ENCODE measurements at places on chromosomes 5 and 9.

- no peak for DNase-seq
Measured at GRCh38 chr5:81850501-81851357, 99.8 kb upstream of the SSBP2 start.

DNA sequence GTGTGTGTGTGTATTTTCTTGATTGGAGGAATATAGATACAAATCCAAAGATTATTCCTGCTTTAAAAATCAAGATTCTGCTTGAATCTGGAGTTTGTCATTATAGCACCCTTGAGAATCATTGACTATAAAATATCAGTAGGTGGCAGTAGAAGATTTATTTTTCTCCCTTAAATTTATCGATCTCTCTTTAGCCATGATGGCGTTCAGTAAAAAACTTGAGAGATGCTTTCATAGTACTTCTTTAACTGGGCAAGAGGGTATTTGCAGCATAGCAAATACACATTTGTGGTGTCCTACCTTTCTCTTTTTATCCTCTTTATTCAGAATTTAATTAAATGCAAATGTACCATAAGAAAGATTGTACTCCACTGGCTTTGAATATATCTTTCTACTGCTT, 307.7 kb downstream of the ADGRV1 start:
- DNase-seq = no peak

GRCh38 chr9:128634111-128634510, 22.5 kb downstream of the DYNC2I2 start:
- no peak for DNase-seq

DNA sequence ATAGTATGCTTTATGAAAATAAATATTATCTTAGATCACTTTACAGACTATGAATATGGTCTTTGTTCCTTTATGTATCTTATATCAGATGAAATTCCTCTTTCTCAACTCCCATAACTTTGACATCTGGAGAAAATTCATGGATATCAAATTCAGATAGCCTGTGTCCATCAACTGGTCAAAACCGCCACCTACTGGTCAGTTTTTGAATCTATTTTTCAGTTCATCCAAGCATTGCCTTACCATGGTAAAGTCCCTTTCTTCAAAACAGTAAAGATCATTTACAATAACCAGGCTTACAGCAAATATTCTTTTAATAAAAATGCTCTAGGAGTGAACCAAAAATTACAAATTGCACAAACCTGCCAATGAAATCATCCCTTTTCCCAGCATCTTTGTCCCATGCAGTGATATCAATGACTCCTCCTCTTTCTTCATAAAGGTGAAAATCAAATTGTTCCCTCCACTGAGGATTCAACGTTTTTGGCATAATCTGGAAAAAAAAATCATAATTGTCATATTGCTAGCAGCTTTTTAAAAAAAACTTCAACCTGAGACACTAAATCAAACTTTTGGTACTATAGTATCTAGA, 290.5 kb downstream of the SLF1 start:
- DNase-seq = no peak

DNA sequence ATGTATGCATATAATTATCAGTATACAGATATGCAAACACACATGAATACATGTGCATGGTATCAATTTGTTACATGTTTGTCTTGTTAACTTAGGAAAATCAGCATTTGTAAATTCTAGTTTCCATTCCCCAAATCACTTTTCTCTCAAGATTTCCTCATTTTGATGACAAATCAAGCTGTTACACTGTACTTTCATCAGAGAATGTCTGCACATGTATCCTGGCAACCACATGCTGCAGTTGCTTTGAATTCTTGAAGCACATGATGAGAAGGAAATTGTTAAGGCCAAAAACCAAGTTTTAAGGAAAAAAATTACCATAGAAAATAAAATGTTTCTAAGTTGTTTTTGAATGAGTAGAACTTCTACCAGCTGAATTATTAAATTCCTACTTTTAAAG, 1834.5 kb downstream of the EFNA5 start:
- DNase-seq = no peak

DNA sequence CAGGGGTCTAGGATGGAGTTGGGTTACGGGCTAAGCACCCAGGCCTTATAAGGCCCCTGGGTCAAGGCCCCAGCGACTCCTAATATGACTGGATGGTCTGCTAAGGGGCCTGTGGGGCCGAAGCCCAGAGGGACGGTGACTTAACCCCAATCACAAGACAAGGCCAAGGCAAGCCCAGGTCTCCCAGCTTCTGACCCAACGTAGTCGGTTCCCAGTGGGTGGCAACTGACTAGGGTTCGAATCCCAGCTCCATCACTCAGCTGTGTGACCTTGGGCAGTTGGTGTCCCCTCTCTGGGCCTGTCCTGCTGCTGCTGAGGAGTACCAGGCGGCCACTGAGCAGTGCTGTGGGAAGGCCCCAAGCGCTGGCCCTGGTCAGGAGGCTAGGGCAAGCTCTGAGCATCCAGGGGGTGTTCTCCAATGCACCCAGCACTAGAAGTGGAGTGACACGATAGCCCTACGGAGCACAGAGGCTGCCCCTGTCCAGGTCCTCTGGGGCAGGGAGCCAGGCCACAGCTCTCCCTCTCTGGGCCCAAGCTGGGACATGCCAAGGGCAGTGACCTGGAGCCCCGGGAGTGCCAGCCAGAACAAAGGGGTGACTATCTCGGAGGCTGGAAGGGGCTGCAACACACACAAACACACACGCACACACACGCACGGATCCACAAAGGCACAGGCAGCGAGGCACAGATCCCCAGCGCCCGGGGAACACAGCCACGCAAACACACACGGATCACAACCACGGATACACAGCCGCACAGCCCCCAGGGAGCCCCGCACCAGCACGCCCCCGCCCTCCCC, 512 bp downstream of the AK1 start:
- DNase-seq = no peak

- no peak for DNase-seq
Measured at GRCh38 chr5:132848270-132848669, 17.8 kb upstream of the SHROOM1 start.

- DNase-seq = no peak
Measured at GRCh38 chr5:135079760-135080159, 45.7 kb upstream of the PITX1 start.

- no peak for DNase-seq
Measured at GRCh38 chr5:176887252-176887849, 11.8 kb downstream of the HK3 start.

GRCh38 chr5:84706678-84707641, 322.3 kb upstream of the EDIL3 start:
- no peak for DNase-seq

GRCh38 chr9:101421653-101422065, 13.9 kb downstream of the ALDOB start:
- DNase-seq = no peak

DNA sequence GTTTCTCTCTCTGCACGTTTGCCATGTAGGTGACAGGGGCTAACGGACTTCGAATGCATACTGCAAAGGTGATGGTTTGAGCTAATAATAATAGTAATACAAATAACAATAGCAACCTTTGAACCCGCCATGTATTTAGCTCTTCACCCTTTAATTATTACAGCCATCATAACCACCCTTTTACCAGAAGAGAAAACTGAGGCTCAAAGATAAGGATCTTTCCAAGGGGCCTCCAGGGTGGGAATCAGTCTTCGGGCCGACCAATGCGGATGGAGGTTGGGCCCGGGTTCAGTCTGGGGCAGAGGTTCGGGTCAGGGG, 494 bp downstream of the CDKN2AIPNL start:
- DNase-seq = no peak

DNA sequence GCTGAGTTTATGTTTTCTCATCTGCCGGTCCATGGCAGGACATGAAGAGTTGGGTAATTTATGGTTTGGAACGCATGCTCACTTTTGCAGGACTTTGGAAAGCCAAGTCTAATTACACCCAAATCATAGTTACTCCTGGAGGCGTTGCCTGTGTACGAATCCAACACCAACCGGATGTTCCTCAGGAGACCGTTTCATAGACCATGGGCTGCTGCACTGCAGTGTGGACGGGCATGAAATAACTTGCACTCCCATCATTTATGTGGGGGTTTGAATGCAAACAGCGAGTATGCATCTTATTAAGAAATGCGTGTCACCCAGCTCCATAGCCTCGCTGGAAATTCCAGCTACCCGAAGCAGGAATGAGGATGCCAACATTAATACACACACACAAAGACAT, 96.1 kb upstream of the IRX2 start:
- DNase-seq = no peak

DNA sequence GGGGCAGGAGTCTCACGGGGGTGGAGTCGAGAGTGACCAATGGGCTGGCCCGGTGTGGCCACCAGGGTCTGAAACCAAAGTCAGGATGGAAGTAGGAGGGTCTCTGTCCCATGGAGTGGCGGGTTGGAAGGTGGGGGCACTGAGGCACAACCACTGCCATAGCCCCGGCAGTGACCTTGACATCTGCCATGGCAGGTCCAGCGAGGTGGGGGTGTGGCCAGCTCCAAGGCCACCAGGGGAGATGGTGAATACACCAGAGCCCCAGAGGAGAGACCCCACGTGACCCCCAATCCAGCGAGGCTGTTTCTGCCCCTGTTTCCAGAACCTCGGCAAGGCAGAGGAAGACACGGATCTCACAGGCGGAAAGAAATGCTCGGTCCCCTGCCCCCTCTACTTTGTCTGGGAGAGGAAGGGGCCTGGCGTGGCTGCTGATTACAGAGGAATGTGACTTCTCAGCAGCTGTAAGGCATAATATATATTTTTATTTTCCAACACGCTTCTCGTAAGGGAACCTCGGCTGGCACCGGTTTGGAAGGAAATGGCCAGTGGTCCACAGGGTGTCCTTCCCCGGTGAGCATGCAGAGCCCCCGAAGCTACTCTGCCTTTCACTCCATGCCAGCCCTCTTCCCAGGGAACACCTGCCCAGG, 105.7 kb upstream of the SARDH start:
- DNase-seq = no peak

DNA sequence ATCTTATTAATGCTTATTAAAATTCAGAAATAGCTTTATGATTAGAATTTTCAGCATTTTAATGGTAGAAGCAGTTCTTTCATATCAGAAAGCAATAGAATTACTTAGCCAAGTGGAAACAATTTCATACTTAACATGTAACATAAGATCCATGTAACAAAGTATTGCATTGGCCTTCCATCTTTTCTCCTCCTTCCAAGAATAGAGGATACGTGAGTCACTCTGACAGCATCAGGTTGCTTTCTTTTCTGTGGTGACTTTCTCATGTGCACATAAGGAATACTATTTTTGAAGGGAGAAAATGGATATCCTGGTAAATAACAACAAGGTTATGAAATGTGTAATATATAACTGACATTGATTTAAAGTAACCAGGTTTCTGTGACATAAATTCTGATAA, 272.2 kb downstream of the ANXA1 start:
- DNase-seq = no peak

- DNase-seq = no peak
Measured at GRCh38 chr5:138819081-138819480, 56.1 kb downstream of the LRRTM2 start.

DNA sequence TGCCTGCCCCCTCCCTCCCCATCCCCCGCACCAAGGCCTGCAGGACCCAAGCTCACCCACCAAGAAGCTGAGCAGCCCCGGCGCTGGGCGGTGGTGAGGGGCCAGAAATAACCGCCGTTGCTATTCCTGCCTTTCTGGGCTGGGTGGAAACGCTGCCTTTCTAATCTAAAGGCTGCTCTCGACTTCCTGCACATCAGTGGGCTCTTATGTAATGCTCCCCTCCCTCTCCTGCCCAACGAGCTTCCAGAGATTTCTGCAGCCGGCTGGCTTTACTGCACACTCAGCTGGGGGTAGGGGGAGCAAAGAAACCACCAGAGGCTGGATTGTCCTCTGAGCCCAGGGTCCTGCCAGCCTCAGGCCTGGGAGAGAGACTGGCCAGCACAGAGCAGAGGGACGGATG, 6.9 kb upstream of the EGR1 start:
- no peak for DNase-seq

DNA sequence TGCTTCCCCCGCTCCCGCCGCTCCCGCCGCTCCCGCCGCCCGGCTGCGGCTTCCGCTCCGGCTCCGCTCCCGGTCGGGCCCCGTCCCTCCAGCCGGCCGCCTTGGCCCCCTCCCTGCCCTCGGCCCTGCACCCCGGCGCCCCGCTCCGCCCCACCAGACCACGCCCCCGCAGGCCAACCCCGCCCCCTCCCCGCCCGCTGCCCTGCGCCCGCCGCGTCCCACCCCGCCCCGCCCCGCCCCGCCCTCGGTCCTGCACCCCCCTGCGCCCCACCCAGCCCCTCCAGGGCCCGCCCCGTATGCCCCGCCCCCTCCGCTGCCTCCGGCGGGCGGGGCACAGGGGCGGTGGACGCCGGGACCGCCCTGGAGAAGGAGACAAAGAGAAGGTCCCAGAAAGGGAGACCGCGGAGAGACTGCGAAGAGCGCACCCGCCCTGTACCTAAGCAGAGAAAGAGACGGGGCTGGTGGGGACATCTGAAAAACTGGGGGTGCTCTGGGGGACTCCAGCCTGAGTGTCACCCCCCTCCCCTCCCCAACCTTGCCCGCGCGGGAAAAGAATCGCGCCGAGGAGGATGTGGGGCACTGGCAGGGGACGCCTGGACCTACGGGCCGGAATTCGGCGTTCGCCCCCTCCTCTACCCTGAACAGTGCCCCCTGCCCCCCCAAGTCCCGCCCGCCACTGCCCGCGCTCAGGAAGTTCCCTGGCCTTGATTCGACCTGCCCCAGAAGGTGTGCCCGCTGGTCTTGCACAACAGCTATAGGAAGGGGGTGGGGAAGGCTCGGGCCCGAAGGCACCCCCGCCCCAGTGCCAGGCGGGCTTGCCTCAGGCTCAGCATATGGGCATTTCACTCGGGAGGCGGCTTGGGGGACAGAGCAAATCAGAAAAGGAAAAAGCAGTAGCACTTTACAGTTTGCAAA, 42.8 kb upstream of the STXBP1 start:
- peak; percentile 57 for DNase-seq

GRCh38 chr9:109082091-109082620, 37.6 kb downstream of the TMEM245 start:
- no peak for DNase-seq

- no peak for DNase-seq
Measured at GRCh38 chr9:98983295-98984268, 39.9 kb downstream of the COL15A1 start.

Data from ELF-1 (cell line).